ENCODE measurements at places on chromosomes 12 and 14.

- DNase-seq, result no peak
These were observed 77.3 kb downstream of the IRF2BPL start for GRCh38 chr14:76951166-76951565.

GRCh38 chr14:98943907-98944306 lies 328.1 kb downstream of the BCL11B start:
- DNase-seq, result no peak

GRCh38 chr14:24179961-24180796 lies 8.3 kb downstream of the REC8 start:
- DNase-seq, result no peak

DNA sequence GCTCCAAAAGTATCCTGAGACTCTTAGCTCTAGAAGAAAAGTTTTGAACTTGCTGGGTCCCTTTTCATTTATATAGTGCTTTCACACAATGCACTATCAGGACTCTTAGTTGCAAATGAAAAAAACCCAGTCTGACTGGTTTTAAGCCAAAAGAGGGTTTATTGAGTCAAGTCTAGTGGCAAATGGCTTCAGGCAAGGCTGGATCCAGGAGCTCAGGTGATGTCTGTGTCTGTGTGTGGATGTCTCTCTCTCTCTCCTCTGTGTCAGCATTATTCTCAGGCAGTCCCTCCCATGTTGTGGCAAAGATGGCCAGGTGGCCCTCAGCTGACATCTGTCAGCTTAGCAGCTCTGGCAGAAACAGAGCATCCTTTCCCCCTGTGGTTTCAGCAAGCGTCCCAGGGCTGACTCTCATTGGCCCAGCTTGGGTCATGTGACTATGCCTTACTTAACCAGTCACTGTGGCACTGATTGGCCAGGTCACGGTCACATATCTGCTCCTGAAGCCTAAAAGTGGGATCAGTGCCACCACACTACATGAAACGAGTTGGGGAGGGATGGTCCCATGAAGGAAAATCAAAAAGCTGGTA lies 6.2 kb downstream of the TMEM120B start:
- DNase-seq, result no peak

DNA sequence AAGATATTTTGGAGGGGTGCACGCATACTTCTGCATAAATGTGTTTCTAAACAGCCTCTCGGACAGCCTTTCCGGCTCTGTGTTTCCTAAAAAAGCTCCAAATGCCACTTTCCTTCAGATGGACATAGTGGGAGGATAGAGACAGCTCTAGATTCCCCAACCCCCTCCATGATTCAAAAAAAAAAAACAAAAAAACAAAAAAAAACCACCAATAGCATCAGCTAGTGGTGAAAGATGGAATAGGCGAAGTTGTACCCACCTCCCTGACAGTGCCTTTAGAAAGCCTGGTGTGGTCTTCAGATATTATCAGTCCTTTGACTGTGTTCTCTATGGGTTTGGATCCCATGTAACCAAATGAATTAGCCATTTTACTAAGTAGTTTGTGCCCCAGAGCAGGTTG lies 94.1 kb downstream of the PHETA1 start:
- no peak for DNase-seq

GRCh38 chr14:77320238-77320935 lies at the start of gene POMT2:
Gene POMT2 (minus strand): TSS chr14:77320883. CDS start chr14:77320681, 202 bp downstream.
- peak; percentile 46 for DNase-seq

- no peak for DNase-seq
These were observed 86.0 kb downstream of the SCARB1 start for GRCh38 chr12:124777399-124778372.

- no peak for DNase-seq
These were observed 14.1 kb upstream of the DCP1B start for GRCh38 chr12:2018391-2018790.

DNA sequence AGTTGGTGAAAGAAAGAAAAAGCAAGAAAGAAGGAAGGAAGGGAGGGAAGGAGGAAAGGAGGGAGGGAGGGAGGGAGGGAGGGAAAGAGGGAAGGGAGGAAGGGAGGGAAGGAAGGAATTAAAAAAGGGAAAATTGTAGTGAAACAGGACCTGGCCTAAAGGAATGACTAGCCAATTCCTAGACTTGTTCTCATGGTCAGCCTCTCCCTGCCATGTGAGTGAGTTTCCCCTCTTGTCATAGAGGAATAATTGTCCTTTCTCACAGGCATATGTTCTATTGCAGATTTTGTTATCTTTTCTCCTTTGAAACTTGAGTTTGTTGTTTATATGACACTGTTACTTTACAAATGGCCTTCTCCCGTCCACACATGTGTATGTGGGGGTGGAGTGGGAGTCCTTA lies 81.9 kb downstream of the TMEM260 start:
- DNase-seq, result no peak

DNA sequence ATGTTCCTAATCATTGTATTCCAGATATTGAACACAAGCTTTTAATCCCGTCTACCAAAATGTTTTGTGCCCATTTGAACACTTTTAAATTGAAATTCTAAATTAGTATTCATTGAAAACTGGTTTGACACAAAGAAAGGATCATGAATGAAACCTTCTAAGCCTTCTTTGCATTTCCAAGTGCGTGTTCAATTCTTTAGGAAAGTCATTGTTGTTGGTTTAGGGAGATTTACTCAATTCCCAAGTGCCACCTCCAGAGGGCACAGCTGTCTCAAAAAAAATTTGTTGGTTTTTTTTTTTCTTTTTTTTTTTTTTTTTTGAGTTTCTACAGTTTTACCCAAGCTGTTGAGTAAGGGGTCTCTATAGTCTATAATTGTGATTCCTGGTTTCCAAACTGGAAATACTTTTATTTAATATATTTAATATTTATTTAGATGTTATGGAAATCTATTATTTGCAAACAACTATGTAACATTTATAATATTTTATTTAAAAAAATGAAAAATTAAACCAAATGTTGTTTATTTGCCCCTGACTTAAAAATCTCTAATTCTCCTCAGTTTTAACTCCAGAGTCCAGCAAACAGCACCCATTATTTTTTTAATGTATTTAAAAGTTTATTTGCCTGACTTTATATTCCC lies 79.9 kb downstream of the NEDD1 start:
- no peak for DNase-seq

DNA sequence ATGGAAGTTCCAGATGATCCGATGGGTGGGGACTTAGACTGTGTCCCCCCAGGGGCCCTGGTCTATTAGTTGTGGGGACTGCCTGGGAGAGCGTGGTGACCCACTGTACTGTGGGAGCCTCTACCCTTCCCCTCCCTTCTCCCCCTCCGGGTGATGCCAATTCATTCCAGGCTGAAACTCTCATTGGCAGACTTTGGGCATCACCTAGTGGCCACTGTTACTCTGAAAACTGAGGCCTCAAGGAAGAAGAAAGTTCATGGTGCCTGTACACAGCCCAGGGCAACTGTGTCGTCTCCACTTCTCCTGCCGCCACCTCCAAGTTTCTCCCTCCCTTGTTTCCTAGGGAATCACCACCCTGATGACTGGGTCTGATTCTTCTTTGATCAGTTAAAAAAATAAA lies 173.6 kb upstream of the ALG10B start:
- no peak for DNase-seq

DNA sequence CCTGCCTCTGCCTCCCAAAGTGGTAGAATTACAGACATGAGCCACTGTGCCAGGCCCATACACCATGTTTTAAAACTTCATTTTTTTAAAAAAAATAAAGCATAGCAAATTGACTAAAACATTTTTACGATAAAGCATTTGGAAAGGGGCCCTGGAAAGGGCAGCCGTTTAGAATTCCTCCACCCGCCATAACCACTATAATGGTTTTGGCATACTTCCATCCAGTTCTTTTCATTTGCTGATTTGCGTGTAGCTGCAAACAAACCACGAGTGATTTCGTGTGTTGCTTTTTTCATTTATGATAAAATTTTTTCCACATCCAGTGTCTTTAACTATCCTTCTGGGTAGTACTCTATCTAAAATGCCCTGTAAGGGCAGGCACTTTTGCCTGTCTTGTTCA lies 91.8 kb upstream of the RIN3 start:
- DNase-seq, result no peak

- DNase-seq, result peak; percentile 40
These were observed 26.4 kb downstream of the TESPA1 start for GRCh38 chr12:54958048-54958658.

GRCh38 chr12:119375075-119375882 lies 40.8 kb downstream of the CCDC60 start:
- DNase-seq, result no peak

DNA sequence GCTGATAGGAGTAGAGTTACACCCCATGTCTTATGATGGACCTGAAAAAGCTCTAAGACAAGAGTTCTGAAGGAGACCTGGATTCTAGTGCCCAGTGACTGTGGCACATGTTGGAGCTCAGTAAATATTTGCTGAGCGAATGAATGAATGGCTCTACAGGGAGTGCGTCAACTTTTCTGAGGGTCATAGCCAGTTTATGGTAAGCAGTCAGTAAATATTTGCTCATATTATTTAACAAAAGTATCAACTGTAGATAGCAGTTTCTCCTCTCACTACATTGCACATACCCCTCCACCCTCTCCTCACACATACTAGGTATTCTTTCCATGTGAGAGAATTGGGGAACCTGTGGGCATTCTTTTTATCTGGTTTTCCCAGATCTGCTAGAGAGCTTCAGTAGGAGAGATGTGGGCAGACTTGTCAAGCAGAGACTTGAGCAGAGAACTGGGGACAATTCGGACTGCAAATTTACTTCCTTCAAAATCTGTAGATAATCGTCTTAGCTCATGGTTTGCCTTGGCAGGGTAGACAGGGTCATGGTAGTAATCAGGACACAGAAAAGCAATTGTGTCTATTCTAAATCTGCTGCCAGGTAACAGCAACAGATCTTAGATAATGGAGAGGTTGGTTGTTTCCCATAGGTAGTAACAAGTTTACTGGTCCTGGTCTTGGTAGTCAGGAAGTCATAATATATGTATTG lies 5.7 kb downstream of the SLC4A8 start:
- DNase-seq, result no peak

- DNase-seq, result no peak
These were observed 273.6 kb downstream of the SUDS3 start for GRCh38 chr12:118649765-118650585.

DNA sequence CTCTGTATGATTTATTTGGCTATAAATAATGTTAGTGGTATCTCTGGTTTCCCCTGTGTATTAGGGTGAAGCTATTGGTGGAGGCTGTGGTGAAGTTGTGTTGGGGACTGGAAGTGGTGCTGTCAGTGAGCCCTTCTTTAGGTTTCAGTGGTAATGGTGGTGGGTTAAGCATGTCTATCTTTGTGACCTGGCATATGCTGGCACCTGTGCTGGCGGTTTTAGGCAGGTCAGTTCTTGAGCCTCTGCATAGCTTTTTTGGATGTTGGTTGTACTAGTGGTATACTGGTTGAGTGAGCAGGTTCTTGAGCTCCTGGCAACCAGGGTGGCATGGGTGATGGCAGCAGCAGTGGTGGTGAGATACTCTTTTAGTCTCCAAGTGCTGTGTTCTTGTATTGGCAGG lies 161.9 kb upstream of the CAND1 start:
- no peak for DNase-seq

GRCh38 chr12:81208187-81208911 lies 130.5 kb downstream of the ACSS3 start:
- DNase-seq, result no peak
